ENCODE measurements at places on chromosomes 12 and 14. TPM values are rescaled to one million over a fixed set of nuclear protein-coding genes. Genes with fewer than 3 reads are reported as not detected.

DNA sequence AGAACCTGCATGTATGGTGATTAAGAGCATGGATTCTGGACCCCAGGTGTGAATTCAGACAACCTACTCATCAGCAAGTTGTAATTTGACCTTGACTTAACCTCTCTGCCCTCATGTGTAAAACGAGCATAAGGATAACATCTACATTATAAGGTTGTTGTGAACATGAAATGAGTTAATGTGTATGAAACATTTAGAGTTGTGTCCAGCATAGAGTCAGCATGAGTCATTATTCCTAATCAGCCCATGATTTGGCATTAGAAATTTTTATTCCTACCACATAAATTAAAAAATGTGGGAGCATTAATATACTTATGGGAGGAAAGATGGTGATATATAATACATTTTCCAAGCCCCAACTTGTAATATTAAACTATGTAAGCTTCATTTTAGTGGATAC lies 95.9 kb upstream of the DDHD1 start:
- ATAC-seq = no peak

RHEBL1 gene
- total RNA-seq = 0.79 TPM

DNA sequence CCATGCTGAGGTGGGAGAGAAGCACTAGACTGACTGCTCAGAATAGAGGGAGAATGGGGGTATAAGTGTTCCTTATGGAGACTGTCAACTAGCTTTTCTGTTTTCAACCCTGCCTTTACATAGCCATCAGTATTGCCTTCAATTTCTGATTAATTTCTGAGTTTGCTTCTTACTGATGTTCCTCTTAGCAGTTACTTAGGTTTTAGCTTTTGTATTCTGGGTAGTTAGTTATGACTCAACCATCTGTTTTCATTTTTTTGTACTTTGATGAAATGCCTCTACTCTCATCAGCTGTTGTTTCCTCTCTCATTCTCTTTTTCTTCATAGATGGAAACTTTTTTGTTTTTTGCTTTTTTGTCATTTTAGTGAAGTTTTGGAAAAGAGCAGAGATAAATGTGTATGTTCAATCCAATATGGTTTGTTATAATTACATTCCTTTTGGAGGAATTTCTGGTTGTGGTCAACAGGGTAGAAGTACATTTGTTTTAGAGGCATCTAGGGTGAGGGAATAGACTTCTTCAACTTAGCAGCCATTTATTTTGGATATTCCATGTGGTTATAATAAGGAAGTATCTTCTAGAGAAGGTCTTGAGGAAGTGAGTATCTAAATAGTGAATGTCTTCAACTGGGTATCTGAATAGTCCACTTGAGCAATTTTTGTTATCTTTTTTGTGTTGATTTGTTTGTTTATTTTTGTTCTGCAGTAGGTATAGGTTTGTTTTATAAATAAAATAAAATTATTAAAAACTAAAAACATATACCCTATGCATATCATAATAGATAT lies 29.6 kb downstream of the PMCH start:
- ATAC-seq = no peak

DNA sequence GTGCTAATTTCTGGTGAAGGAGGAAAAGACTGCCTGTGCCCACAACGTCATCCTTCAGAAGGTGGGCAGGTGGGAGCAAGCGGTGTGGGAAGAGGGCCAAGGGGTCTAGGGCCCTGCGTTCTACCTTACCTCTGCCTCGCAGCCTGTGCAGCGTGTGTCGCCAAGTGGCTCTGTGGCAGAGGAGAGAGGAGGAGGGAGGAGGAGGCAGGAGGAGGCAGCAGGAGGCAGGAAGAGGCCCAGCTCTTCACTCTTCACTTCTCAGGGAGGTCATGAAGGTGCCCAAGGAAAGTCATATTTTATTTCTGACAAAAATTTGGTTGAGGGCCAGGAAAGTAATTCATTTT lies 177.9 kb downstream of the MYRFL start:
- no peak for ATAC-seq

GRCh38 chr12:77343291-77343690 lies 277.9 kb upstream of the E2F7 start:
- no peak for ATAC-seq

EID3 gene
- total RNA-seq = 4.8 TPM

GABARAPL1 gene
- total RNA-seq = 80.7 TPM

- ATAC-seq = no peak
Observed at GRCh38 chr14:35045798-35046047, 349 bp upstream of the FAM177A1 start.

KRT82 gene
- total RNA-seq = 0.14 TPM

DNA sequence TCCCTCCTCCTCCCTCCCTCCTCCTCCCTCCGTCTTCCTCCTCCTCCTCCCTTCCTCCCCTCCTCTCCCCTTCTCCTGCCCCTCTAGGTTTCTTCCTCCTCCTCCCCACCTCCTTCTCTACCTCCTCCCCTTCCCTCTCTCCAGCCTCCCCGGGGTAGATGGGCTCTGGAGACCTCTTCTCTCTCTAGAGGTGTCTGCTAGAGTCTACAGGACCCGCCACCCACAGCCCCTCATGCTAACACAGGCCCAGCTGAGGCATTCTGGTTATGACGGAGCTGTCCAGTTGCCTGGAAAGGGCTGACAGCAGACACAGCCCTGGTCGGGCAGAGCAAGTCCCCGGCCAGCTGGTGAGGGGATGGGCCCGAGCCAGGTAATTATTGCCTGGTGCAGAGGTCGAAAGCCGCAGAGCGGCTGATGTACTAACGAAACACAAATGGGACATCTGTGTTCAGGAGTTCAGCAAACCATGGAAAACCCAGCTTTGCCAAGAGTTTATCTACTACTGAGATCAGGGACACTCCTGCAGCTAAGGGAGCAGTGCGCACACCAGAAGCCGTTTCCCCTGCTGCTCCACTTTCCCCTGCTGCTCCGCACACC lies 96.2 kb downstream of the PAPOLA start:
- no peak for ATAC-seq

- no peak for ATAC-seq
Observed at GRCh38 chr14:101010293-101010692, 106.8 kb upstream of the RTL1 start.

DNA sequence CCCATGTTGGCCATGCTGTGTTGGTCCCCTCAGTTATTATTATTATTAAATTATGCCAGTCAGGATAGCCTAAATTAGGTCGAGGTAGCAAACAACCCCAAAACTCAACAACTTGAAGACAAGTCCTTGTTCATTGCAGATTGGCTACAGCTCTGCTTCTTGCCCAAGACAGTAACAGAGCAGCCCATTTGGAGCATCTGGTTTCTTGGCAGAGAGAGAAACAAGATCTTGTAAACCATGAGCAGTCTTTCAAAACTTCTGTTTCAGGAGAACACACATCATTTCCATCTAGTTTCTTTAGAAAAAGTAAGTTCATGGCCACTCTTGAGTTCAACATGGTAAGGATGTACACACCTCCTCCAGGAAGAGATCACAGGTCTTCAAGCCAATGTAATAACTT lies 52.3 kb downstream of the E2F7 start:
- ATAC-seq = no peak

- ATAC-seq = no peak
Observed at GRCh38 chr12:91307957-91308670, 125.5 kb upstream of the DCN start.

TBX3 gene
- 0.75 TPM for total RNA-seq

DNA sequence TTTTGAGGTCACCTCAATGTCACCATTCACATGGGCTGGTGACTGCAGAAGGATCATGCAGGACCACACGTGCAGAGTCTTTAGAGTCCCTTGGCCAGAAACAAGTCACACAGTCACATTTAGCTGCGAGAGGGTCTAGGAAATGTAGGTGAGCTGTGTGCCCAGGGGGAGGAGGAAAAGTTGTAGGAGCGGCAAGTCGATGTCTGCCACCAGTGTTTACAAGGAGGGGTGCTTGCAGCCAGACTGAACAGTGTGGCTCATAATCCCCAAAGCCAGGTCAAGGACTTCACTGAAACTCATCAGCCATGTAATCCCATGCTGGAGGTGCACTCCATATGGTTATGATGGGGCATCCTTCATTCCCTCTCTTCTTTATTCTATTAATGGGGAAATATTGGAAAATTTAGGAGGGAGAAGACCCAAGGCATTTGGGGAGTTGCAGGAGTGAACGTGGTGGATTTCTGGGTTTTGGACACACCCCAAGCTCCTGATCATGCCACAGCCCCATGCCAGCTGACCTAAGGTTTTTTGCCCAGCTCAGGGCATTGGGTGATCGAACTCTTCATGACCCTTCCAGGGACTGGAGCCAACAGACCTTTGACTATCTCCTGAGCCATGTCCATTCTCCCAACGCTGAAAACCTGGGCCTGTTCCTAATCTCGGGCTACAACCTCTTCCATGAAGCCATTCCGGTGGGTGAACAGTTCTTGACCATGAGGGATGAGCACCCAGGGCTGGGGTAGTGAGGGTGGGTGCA lies 7.2 kb downstream of the DAO start:
- no peak for ATAC-seq

DNA sequence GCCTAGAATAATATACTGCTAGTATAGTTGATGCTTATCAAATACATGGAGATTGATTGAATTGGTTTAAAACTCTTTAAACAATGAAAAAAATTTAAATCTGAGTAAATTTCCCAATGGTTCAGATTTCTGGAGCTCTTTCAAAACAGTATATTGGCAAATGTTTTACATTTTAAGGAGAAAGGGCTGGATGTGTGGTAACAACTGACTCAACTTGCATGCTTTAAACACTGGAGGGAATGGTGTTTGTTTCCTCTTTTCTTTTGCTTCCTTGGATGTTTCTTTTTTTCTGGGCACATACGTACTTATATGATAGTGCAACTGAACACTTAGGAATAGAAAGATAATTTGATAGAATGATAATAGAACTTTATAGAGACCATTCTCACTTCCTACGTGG lies 73.8 kb upstream of the RFX4 start:
- no peak for ATAC-seq

- no peak for ATAC-seq
Observed at GRCh38 chr14:100035700-100036099, 29.5 kb upstream of the EVL start.

FBLN5 gene
- total RNA-seq = 0.50 TPM

SSTR1 gene
- total RNA-seq = 0.14 TPM

NELL2 gene
- total RNA-seq = 66.5 TPM

DNA sequence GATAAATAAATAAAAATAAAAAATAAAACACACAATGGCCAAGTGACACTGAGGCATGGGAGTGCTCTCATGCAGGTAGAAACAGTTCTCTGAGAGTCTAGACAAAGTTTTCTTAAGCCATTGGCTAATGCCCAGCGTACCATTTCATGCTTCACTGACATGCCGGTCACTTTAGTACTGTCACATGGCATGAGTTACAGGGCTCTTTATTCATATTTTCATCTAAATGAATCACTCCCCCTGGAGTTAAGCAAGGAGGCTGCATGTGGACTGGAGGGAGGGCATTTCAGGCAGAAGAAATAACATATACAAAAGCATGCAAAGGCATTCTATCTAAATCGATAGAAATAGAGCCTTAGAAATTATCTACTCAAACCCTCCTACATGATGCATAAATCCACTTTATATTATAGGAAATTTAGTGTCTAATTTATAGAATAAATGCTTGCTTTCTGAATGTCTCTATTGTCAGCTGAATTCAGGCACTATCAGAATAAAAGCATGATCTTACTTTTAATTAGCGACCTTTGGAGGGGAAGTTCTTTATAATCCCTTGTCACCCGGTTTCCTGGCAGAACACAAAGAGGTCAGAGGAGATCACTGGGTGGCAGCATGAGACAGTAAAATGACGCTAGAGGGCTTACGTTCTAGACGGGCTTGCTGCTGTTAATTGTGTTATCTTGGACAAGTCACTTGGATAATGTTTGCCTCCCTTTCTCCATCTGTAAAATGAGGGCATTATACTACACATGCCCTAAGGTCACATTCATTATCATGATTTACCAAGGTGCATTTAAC lies 17.5 kb downstream of the DYRK4 start:
- ATAC-seq = peak; percentile 75

All from motor neuron (in vitro differentiated cells).